Stimulated activated CD4-positive, alpha-beta T cell treated with anti-CD3 and anti-CD28 coated beads, Interleukin-12 subunit alpha, Interleukin-12 subunit beta, amount 100 ng/mL, for 4 hours (primary cell): ENCODE measurements at places on chromosomes 1 and 21.

DNA sequence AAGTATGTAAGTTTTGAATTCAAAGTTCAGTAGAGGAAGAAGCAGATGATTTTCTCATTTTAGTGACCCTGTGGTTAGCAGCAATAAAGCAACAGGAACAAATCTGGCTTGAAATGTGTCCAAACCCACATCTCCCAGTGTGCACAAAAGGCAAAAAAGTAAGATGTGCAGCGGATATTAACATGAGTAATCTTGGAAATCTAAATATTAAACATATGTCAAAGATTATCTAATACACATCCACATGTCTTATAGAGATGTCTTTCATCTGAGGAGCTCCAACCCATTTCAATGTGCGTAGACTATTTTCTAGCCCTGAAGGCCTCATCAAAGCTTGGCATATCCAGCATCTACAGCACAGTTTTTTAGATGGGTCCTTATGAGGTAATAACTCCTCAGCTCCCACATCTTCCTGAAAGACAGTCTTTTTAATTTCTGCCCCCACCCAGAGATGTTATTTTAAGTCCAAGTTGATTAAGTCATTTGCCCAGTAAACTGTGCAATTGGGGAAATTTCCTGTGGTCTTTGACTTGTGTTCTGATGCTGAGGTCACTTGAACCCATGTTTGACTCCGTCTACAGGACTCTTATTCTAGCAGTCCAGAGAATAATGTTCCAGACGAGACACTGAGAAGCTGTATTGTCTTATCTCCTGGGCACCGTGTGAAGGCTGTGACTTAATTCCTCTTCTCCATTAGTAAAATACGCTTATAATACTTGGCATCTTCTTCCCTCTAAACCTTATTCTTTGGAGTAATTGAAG, 73.7 kb downstream of the LMO4 start:
- DNase-seq = no peak

- DNase-seq = no peak
These were observed 37.9 kb upstream of the ZBTB40 start for GRCh38 chr1:22413799-22414198.

GRCh38 chr1:105004515-105004914, 1254.8 kb downstream of the AMY1C start:
- no peak for DNase-seq

- no peak for DNase-seq
These were observed 190.5 kb upstream of the CSF3R start for GRCh38 chr1:36673202-36673601.

DNA sequence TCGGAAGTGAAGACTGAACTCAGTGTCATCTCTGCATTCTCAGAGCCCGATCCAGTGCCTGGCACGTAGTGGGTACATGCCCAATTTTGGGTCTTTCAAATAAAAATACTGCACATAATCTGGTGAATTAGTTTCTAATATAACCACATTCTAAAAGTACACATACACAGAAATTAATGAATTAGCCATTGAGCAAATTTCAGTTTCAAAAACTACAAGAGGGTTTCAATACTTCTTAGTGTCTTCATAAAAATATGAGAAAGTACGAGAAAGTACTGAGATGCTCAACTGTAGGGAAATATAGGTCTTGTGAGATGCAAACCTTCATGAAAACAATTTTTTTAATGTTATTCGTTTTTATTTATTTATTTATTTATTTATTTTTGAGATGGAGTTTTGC, 86.9 kb downstream of the SMYD2 start:
- DNase-seq = no peak

DNA sequence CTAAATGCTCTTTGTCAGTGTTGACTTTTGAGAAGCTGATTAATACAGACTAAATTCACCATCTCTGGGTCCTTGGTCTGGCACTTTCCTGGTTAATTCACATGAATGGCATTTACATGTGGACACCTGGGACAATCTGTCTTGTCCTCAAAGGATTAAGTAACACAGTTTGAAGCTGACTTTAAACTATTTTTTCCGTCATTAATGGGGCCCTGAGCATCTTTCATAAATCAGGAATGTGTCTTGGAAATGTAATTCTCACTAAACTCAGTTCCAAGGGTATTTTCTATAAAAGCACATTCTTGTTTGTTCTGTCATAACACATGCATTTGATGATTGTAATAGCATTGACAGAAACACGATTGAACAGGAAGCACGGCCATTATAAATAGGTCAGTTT, 26.7 kb upstream of the NBL1 start:
- DNase-seq = no peak

DNA sequence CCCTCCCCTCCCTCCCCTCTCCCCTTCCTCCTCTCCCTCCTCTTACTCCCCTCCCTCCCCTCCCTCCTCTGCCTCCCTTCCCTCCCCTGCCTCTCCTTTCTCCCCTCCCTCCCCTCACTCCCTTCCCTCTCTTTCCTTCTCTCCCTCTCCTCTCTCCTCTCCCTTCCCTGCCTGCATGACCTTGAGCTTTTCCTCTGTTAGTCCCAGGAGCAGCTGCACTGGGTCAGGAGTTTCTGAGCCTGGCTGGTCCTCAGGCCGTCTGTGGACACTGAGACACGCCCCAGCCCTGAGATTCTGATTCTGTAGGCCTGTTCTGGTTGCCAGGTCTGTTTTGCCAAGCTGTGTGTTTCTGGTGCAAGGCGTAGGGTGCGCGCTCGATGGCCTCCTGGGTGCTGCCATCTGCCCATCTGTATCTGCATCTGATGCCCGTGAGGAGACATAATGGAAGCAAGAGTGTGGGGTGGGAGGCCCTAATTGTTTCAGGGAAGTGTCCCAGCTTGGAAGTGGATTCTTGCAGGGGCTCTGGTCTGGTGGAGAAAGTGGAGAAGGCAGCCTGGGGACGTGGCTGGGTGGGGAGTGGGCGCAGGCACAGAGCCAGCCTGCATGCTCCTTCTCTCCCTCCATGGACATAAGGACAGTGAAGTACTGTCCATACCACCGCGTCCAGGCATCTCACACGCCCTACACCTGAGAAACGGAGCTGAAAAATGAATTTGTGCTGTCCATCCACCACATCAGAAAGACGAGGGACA, 97.2 kb downstream of the WDR4 start:
- no peak for DNase-seq

- no peak for DNase-seq
These were observed 17.9 kb downstream of the CLDN14 start for GRCh38 chr21:36461918-36462486.
